Calu3 (cell line): ENCODE measurements at places on chromosomes 6 and 20. TPM values are rescaled to one million over a fixed set of nuclear protein-coding genes. Genes with fewer than 3 reads are reported as not detected.

CD24 gene
- total RNA-seq, result 1,415 and 1,595 TPM in 2 replicates

TLDC2 gene
- total RNA-seq, result 1.1 and 1.9 TPM in 2 replicates

RBM12 gene
- total RNA-seq, result 125 and 133 TPM in 2 replicates

FBXO5 gene
- 17.6 and 21.1 TPM in 2 replicates for total RNA-seq

KCNG1 gene
- total RNA-seq, result 3.9 and 6.8 TPM in 2 replicates

APOBEC2 gene
- not detected in 2 replicates for total RNA-seq

DNA sequence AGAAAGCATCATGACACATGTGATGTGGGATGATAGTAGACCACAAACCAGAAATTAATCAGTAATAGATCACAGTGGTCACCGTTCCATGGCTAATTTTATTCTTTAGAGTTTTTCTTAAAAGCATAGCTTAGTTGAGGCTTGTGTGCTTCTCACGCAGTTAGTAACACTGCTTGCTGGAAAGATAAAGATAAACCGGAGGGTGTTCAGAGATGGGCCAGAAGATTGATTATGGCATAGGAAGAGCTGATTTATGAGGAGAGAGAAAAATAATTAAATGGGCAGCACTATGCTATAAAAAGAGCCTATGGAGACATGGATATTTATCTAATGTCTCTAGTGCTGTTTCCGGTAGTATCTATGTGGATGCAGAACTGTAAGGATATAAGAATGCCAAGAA, 173.6 kb downstream of the MMS22L start:
- H3K4me3 ChIP-seq, result no peak overlapping the region
- H3K27me3 ChIP-seq, result no peaks in the 10 kb centered on the region
- no peak overlapping the region for H3K27ac ChIP-seq
- H3K4me1 ChIP-seq, result no peaks in the 10 kb centered on the region
- H3K36me3 ChIP-seq, result no peaks in the 10 kb centered on the region

- no peak overlapping the region for H3K4me3 ChIP-seq
- no peaks in the 10 kb centered on the region for H3K27me3 ChIP-seq
- DNase-seq, result no peak
- H3K27ac ChIP-seq, result no peak overlapping the region
- peaks cover 20% of the 10 kb centered on the region for H3K4me1 ChIP-seq
These were observed 22.0 kb downstream of the C6orf89 start for GRCh38 chr6:36907781-36908180.

GRCh38 chr6:110359556-110359955, 1.4 kb upstream of the METTL24 start:
- DNase-seq, result no peak
- peaks cover 5% of the 10 kb centered on the region for H3K36me3 ChIP-seq
- H3K4me3 ChIP-seq, result no peak overlapping the region

- no peak overlapping the region for H3K27ac ChIP-seq
- H3K36me3 ChIP-seq, result no peaks in the 10 kb centered on the region
- no peak for DNase-seq
- no peaks in the 10 kb centered on the region for H3K27me3 ChIP-seq
- no peaks in the 10 kb centered on the region for H3K4me1 ChIP-seq
These were observed 13.2 kb upstream of the SERINC1 start for GRCh38 chr6:122484760-122485159.

DNA sequence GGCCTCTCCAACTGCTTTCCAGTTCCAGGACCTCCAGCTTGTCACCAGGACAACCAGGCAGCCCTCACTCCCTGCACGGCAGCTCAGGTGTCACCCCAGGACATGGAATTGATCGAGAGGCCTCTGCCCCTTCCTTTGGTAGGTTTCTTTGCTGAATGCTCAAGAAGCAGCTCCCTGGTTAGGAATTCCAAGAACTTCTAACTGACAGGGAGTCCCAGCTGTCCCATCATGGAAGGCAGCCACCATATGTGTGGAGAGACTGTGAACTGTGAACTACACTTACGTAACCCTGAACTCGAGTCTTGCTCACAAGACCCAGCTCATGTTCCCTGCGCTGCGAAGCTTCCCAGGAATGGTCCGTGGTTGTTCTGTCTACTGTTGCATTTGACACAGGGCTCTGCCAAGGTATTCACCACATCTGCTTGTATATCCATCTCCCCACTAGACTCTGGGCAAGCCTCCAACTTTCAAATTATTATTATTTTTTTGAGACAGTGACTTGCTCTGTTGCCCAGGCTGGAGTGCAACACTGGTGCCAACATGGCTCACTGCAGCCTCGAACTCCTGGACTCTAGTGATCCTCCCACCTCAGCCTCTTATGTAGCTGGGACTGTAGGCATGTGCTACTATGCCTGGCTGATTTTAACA, 35.7 kb downstream of the MGME1 start:
- DNase-seq, result no peak
- H3K4me3 ChIP-seq, result no peak overlapping the region
- H3K27ac ChIP-seq, result no peak overlapping the region
- H3K27me3 ChIP-seq, result no peaks in the 10 kb centered on the region
- H3K4me1 ChIP-seq, result no peaks in the 10 kb centered on the region
- H3K36me3 ChIP-seq, result no peaks in the 10 kb centered on the region

GRCh38 chr6:141464490-141464889, 668.2 kb upstream of the GJE1 start:
- H3K4me1 ChIP-seq, result no peaks in the 10 kb centered on the region
- H3K4me3 ChIP-seq, result no peak overlapping the region
- no peak for DNase-seq
- H3K36me3 ChIP-seq, result no peaks in the 10 kb centered on the region

DNA sequence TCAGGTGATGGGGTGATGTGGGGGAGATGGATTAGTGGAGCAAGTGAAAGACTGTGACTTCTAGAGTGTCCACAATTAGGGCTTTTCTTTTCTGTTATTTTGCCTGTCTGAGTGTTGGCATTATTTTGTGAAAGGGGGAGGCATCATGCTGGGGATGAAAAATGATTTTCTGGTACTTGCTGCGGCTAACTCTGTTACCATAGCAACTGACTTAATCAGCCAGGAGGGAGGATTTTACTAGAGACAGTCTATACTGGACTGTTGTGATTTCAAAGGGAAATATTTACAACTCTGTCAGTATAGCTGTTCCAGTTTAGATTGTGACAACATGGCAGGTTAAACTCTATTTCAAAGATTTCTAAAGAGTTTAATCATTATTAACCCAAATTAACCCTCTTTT, 30.4 kb upstream of the MRAP2 start:
- no peak overlapping the region for H3K27ac ChIP-seq
- DNase-seq, result no peak
- H3K27me3 ChIP-seq, result no peaks in the 10 kb centered on the region
- H3K4me1 ChIP-seq, result no peaks in the 10 kb centered on the region
- no peak overlapping the region for H3K4me3 ChIP-seq
- H3K36me3 ChIP-seq, result no peaks in the 10 kb centered on the region

DNA sequence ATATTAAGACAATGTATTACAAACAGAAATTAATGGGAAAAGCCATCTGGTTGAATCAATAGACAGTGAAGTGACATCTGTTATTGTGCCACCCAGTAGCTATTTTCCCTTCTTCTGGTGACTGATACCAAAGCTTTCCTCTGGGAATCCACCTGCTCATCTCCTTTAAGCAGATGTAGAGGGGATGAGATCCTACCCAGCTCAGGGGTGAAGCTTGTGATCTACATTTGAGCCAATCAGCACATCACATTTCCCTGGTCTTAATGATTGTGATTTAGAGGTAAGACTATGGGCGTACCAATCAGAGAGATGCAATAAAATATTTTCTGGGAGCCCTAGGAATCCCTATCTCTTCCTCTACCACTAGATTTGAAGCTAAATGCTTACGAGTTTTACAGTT, 782.9 kb downstream of the PTPRT start:
- DNase-seq, result no peak
- H3K36me3 ChIP-seq, result no peaks in the 10 kb centered on the region
- H3K4me3 ChIP-seq, result no peak overlapping the region
- H3K4me1 ChIP-seq, result no peaks in the 10 kb centered on the region
- H3K27ac ChIP-seq, result no peak overlapping the region

- peak overlapping the region; percentile 48 for H3K4me3 ChIP-seq
- H3K36me3 ChIP-seq, result peaks cover 6% of the 10 kb centered on the region
- H3K27ac ChIP-seq, result peak overlapping the region; percentile 80
- H3K27me3 ChIP-seq, result no peaks in the 10 kb centered on the region
- peaks cover 15% of the 10 kb centered on the region for H3K4me1 ChIP-seq
These were observed 83.0 kb downstream of the TMEM242 start for GRCh38 chr6:157240059-157240959.

- DNase-seq, result no peak
- peaks cover 8% of the 10 kb centered on the region for H3K4me1 ChIP-seq
- H3K27me3 ChIP-seq, result no peaks in the 10 kb centered on the region
These were observed 106.0 kb downstream of the ADGRG6 start for GRCh38 chr6:142407685-142408273.

DNA sequence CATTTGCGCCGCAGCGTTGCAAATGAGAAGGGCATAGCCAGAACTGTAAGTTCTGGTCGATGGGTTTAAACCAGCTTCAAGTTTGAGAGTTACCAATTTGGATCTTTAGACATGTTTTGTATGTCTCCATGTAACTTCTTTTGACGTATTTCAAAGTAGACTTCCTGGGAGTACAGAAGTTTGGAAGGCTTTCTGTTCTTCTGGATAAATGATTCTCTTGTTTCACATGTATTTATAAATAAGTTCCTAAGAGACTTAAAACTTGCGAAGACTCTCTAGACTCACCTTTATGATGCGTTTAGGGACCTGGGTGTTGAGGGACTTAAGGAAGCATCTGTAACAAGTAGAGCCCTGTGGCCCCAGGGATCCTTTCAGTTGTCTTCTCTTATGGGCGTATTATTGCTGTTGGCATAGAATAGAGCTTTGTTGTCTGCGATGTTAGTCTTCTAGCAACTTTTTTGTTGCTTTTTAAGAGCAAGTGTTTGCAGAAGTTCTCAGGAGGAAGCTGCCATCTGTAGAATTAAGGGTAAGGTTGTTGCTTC, 1.3 kb downstream of the CDYL start:
- no peak overlapping the region for H3K27ac ChIP-seq
- H3K4me1 ChIP-seq, result peaks cover 35% of the 10 kb centered on the region
- H3K27me3 ChIP-seq, result peaks cover 9% of the 10 kb centered on the region
- DNase-seq, result no peak

DNA sequence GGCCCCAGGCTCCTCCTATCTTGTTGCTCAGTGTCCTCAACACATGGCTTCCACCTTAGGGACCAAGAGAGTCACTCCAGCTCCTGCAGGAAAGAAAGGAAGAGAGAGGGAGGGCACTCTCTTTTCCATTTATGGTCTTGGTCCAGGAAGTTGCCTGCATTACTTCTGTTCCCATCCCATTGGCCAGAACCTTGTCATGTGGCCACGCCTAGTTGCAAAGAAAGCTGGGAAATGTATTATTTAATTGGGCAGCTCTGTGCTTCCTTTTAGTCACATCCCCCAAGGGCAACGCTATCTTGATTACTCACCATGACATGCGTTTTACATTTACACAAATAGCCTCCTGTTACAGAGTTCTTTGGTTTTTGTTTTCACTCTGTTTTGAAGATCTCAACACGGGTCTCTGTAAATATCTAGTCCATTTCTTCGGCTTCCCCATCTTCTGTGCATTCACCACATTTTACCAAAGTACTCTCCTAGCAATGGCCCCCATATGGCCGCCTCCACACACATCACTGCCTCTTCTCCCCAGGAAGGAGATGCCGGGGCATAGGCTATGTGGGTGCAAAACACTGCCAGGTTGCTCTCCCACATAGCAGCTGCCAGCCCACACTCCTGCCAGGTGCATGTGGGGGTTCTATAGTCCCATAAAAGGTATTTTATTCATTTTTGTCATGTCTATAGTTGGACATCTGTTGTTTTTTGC, 35.7 kb upstream of the ZMYND8 start:
- peaks cover 34% of the 10 kb centered on the region for H3K4me1 ChIP-seq
- no peaks in the 10 kb centered on the region for H3K27me3 ChIP-seq
- H3K36me3 ChIP-seq, result peaks cover 29% of the 10 kb centered on the region
- peak; percentile 87 for DNase-seq
- H3K4me3 ChIP-seq, result peak overlapping the region; percentile 34

DNA sequence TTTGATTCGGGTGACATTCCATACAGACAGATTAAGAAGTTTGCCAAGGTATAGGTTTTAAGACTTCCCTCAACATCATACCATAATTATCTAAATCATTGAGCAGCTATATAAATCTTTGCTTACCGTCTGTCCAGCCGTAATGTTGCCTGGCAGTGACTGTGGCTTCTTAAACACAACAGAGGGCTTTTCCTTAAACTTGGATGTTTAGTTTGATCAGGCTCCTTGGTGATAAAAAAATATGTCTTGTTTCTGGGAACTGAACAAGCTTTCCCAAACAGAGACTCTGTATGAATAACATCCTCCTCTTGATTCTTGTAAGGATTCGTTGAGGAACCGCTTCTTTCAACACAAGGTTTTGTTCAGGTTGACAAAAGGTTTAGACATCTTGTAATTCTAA, 130.9 kb downstream of the QKI start:
- no peak for DNase-seq
- peaks cover 21% of the 10 kb centered on the region for H3K36me3 ChIP-seq
- H3K4me1 ChIP-seq, result peaks cover 32% of the 10 kb centered on the region
- no peak overlapping the region for H3K27ac ChIP-seq
- no peak overlapping the region for H3K4me3 ChIP-seq
- no peaks in the 10 kb centered on the region for H3K27me3 ChIP-seq

DNA sequence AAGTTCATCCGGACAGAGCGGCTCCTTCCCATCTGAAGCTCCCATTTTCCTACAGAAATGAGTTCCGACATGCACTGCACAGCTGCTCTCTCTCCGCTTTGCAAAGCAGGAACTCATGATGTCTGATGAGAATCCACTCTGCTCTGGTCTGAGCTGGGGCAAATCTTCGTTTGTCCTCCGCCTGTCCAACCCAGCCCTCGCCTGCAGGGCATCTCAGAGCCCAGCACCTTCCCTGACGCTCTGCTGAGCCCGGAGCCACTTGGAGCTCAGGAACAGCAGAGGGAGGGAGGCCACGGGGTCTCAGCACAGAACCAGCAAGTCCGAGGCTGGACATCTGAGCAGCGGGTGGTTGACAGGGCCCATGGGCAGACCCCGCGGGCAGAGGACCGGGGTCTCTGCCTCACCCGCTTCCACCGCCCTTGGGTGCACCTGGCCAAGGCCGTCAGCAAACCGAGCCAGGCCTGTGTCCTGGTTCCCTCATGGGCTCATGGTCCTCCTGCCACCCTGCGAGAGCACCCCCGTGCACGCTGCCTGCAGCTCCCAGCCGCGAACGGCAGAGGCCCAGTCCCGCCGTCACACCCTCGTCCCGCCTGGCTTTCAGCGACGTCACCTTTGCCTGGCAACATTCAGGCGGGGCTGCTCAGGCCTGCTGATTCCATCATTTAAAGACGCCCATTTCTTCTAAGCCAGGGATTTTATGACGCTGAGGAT, 78.5 kb upstream of the BHLHE23 start:
- no peak overlapping the region for H3K4me3 ChIP-seq
- peaks cover 11% of the 10 kb centered on the region for H3K4me1 ChIP-seq
- H3K36me3 ChIP-seq, result peaks cover 12% of the 10 kb centered on the region
- peak; percentile 48 for DNase-seq

GRCh38 chr6:10655508-10656055, 38.8 kb downstream of the C6orf52 start:
- no peak for DNase-seq
- no peaks in the 10 kb centered on the region for H3K4me1 ChIP-seq
- no peak overlapping the region for H3K27ac ChIP-seq

- peaks cover 12% of the 10 kb centered on the region for H3K27me3 ChIP-seq
- peaks cover 29% of the 10 kb centered on the region for H3K4me1 ChIP-seq
- DNase-seq, result no peak
- no peak overlapping the region for H3K4me3 ChIP-seq
- H3K27ac ChIP-seq, result peak overlapping the region; percentile 71
These were observed 4.0 kb downstream of the ELOVL2 start for GRCh38 chr6:11040134-11040533.
